ENCODE measurements at places on chromosomes 6 and 20.

- DNase-seq, result no peak
Observed at GRCh38 chr6:26330859-26331217, 34.2 kb upstream of the BTN3A2 start.

DNA sequence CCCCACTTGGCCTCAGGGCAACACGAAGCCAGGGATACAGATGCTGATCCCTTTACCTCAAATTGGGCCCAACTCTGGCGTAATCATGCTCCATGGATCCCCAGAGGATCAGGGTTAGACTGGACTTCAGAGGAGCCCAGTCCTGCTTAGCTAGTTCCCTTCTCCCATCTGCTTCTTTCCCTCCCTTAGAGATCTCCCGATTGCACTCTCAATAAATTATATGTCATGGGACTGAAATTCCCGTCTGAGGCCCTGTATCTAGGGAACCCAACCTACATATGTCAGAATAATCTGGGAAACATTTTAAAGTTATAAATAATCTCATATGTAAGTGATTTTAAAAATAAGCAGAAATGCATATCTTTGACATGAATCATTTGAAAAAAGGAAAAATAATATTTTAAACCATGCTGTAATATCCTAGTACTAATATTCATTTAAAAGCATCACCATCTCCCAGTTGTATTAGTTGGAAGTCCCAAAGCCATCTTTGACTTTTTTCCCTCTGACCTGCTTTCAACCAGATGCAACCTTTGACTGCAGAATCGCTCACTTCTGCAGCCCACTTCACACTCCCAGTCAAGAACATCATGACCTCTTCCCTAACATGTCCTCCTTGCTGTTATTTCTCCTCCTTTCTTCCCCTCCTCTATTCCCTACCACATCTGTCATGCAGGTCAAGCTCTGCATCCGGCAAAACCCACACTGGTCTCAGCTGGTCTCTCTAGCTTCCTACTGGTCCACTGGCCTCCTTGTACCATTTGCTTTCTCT lies 393.6 kb downstream of the BTBD3 start:
- DNase-seq, result no peak

GRCh38 chr20:49186535-49187329 lies 1.4 kb downstream of the STAU1 start:
- DNase-seq, result peak; percentile 55

DNA sequence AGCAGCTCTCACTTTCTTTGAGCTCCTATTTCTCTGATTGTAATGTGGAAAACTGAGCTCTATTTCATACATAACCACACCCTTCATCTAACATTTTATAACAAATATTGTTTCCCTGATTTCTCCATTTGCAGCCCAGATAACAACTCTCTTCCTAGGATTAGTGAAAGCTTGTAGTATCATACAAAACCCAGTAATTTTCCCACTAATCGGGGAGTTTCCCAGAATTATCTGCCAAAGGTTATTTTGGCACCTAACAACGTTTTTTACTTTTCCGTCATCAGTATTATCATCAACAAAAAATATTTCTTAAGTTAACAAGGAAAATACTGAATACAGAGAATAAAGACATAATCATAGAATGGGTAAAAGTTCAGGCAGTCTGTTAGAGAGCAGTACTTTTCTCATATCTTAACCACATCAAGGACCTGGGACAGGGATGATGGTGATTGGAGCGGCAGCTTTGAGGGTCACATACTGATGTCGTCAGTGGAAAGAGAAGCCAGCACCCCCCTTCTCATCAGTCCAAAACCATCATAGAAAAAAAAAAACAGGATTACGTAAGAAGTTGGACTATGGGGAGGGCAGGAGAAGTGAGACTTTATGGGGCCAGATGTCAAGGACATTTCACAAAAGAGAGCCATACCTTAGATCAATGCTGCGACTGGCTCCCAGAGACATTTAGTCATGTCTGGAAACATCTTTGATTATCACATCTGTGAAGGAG lies 166.1 kb upstream of the TNFAIP3 start:
- DNase-seq, result no peak

GRCh38 chr20:57724610-57725405 lies 15.0 kb upstream of the PMEPA1 start:
- DNase-seq, result no peak

DNA sequence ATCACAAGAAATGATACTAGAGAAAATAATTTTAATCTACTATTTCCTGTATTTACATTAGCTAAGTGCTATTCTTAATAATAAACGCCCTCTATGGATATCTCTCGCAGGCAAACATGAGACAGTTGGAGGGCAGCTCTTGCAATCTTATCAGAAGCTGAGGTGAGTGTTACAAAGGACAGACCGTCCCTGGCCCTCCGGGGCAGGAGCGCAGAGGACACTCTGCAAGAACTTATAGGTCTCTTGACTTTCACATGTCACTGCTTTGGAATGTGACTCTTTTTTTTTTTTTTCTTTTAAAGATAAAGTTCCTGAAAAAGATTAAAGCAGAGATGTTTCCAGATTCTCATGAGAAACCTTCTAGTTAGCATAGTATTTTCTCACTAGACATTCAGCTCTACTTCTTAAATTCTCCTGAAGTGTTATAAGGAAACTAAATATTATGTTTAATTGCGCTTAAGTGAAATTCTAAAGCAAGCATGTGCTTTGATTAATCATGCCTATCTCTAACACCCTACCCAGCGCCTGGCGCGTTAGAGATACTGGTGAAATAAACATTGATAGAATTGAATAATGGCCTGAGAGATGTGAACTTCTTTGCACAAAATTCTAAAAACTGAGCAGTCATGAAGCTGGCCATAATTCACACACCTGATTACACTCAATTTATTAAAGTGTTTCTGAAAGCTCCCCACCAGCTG lies 57.4 kb downstream of the SYTL3 start:
- DNase-seq, result peak; percentile 56

GRCh38 chr6:107437691-107438090 lies 21.7 kb downstream of the PDSS2 start:
- DNase-seq, result no peak

GRCh38 chr6:109441069-109441816 lies 719 bp downstream of the SMPD2 start:
- peak; percentile 52 for DNase-seq

DNA sequence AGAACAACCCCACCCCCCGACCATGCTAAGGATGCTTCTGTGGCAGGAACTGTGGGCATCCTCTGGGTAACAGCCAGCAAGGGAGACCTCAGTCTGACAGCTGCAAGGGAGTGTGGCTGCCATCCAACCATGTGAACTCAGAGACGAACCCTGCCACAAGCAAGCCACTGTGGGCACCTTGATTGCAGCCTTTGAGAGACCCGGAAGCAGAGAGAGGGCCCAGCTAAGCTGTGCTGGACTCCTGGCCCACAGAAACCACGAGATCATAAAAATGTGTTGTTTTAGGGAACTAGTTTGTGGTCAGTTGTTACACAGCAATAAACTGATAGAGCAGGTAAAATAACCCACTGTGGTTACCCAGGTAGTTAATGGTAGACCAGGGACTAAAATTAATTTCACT lies 414.6 kb downstream of the CDH26 start:
- no peak for DNase-seq

GRCh38 chr6:439641-440167 lies 48.2 kb downstream of the IRF4 start:
- DNase-seq, result no peak

DNA sequence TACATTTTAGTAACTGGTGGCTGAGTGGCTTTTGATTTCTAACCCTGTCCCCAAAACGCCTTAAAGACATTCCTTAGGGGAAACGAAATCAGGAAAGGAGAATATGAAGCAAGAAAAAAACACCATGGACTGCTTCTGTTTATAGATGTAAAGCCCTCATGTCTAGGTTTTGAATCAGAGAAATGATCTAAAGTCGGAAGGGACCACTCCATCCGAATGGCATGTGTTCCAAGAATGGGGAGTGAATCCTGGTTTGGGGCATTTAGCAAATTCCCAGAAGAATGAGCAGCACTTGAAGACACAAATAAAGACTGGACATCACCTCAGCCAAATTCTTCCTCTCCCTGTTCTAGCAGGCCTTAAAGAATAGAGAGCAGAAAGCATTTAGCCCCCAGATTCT lies 65.6 kb downstream of the CAP2 start:
- no peak for DNase-seq

DNA sequence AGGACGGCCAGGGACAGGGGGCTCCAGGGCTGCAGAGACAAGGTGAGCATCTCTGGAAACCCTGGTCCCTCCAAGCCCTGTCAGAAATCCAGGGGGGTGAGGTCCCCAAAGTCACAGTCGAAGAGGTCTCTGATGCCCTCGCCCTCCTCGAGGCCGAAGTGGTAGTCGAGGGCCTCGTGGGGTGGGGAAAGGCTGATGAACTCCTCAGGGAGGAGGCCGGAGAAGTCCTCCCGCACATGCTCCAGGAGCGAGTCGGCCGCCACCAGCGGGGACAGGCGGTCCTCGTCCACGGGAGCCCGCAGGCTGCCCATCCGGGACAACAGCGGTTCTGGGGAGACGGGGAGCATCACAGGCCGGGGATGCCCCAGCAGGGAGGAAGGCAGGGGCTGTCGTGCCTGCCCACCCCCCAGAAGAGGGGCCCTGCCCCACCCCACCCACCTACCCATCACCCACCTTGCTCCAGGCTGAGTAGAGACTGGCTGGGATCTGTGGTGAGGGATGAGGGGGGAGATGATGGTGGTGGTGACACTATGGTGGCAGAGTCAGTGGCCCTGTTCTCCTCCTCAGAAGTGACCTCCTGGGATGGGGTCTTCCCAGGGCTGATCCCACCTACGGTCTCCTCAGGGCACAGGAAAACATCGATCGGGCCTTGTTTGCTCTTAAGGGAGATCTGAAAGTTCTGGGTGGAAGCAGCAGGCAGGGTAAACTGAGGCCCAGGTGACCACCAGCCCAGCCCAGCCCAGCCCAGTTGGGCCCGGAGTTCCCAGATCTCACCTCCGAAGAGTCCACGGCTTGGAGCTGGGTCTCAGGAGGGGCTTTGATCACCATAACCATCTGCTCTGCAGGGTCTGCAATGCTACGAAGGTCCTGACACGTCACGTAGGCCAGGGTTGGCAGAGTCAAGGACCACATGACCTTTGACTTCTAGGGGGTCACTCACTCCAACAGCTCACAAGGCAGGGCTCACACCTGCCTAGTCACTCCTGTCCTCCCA lies 2.7 kb upstream of the NECAB3 start:
- no peak for DNase-seq

DNA sequence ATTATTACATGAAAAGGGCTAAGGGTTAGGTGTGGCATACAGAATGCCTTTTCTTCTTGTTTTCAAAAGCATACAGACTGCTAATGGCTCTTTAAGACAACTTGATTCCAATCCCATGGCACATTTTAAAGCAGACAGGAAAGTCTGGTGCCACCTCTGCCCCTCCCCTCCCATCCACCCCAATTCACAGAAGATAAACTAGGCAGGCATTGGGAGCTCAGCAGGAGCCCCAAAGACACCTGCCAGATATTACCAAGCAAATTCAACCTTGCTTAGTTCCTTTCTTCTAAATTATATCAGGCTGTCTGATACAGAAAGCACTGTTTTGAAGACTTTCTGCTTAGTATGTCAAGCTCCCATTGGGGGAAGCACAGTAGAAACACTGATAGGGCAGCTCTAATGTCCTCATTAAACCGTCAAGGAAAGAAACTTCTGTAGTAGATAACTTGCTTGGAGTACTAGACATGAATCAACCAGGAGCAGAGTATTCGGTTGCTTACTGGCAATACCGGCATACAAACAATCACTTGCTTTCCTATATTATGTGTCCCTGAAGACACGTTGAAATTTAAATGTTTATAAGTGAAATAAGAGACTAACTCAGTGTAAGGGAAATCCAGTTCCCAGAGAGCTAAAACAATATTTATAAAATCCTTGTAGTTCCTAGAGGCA lies 13.0 kb downstream of the SESN1 start:
- DNase-seq, result no peak

GRCh38 chr6:43093436-43094289 lies 17.5 kb downstream of the PTK7 start:
- DNase-seq, result peak; percentile 85

DNA sequence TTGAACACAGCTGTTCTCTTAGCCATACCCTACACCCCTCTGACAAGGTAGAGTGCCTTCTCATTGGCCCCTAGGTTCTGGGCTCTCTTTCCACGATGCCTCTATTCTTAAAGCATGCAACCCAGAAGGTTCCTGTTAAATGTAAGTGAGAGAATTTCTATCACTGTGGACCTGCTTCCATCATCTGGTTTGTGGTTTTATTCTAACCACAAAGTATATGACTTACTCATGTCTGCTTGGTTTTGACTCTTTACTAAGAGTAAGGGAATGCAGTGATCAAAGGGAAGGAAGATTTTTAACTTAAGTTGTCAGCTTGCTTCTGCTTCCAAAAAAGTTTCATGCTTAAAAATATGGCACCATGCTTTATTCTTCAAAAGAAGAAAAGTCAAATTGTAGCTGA lies 80.2 kb downstream of the ANKEF1 start:
- DNase-seq, result peak; percentile 45
